Bronchial epithelial cell (primary cell): ENCODE measurements at places on chromosomes 12 and 14. TPM values are rescaled to one million over a fixed set of nuclear protein-coding genes. Genes with fewer than 3 reads are reported as not detected.
A peak's percentile ranks its signal among the peaks of the same experiment; 100 is the strongest.

Gene CALCOCO1
- total RNA-seq: 35.3 and 45.6 TPM in 2 replicates

GRCh38 chr14:99986396-99986795, 78.8 kb upstream of the EVL start:
- DNase-seq: no peak

GRCh38 chr14:75542588-75543091, 20.4 kb downstream of the BATF start:
- DNase-seq: peak; percentile 42

DNA sequence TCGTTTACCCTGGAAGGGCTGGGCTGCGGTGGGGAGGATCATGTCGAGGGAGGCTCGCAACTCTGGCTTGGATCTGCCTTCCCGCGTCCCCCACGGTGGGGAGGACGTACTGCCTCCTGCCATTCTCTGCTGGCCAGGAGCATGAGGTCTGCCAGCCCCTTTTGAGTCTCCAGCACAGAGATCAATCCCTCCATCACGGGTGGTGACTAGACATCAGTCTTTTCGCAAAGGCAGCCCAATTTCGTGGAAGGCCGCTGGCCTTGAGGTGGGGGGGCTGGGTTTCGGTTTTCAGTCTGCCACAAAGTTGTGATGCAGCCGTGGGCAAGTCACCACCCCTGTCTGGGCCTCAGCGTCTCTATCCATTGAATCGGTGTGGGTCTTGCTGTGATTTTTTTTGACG, 62.2 kb downstream of the PRMT8 start:
- no peak for DNase-seq
